NCI-H1417 (cell line): ENCODE measurements at places on chromosomes 1 and 21.
A peak's percentile ranks its signal among the peaks of the same experiment; 100 is the strongest.

DNA sequence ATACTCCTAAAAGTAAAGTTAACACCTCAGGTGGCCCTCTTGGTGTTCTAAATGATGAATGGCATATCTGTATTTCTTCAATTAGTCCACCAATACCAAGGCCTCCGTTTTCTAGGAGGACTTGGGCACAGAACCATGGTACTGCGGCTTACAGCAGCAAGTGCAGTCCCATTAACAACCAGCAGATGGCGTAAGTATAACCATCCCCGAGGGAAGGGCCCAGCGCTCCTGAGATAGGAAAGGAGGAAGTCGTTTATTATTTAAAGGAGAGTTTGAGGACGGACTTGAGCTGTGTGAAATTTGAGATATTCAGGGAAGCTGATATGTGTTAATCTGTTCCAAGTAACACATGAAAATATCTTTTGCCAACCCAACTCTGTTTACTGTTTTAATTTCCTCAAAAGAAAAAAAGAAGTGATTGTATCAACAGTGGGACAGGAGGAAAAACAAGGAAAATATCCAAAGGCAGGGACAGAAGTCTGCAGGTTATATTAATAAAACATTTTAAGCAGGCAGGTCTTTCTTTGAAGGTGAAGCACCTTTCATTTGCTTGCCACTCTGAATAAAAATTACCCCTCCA, 37.7 kb upstream of the KCNJ15 start:
- peak; percentile 54 for DNase-seq

DNA sequence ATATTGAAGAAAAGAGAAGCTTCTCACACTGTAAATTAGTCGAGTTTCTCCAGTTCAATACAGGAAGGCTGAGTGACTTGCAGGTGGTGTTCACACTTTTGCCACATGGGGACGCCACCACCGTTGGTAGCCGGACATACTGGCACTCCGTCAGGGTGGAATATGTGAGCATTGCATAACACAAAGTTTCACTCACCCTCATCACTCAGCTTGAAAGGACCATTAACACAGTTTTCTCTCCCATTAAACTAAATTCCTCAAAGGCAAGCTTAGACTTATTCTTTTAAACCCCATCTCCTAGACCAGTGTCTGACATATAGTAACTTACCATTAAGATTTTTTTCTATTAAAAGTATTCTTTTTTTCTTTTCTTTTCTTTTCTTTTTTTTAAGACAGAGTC, 105.3 kb upstream of the SERBP1 start:
- DNase-seq = peak; percentile 2

GRCh38 chr1:27004471-27005165, 8.0 kb downstream of the TENT5B start:
- DNase-seq = peak; percentile 42

DNA sequence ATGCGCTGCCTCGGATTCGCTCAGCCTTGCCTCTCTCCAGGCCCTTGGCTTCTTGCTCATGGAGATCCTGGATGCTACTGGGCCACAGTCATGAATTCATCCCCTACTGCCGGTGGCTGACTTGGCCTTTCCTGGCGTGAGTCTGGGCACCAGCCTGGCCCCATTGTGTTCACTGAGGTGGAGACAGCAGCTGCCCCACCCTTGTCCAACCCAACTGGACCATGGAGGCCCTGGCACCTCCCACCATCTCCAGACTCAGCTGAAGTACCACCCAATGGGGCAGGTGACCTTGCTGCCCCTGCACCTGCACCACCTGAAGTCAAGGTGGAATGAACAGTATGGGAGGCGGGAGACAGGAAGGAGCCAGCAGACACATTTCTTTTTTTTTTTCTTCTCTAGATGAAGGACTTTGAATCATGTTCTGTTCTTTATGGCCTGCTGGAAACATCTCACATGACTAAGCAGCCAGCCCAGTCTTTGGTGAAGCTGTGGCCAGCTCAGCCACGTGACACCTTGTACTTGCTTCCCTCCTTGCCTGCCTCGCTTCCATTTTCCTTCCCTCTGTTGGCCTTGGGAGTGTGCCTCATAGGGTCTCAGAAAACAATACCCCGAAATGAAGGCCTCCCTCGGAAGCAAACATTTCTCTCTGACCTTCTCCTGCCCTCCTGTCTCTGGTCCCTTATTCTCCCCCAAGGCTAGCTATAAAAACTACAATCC, 3.8 kb upstream of the SLC30A2 start:
- DNase-seq = no peak

- DNase-seq = no peak
Observed at GRCh38 chr1:914891-915280, 8.8 kb upstream of the SAMD11 start.

GRCh38 chr21:32378956-32379355, 13.9 kb downstream of the URB1 start:
- no peak for DNase-seq

- no peak for DNase-seq
Observed at GRCh38 chr1:70675737-70676156, 264.7 kb downstream of the CTH start.

DNA sequence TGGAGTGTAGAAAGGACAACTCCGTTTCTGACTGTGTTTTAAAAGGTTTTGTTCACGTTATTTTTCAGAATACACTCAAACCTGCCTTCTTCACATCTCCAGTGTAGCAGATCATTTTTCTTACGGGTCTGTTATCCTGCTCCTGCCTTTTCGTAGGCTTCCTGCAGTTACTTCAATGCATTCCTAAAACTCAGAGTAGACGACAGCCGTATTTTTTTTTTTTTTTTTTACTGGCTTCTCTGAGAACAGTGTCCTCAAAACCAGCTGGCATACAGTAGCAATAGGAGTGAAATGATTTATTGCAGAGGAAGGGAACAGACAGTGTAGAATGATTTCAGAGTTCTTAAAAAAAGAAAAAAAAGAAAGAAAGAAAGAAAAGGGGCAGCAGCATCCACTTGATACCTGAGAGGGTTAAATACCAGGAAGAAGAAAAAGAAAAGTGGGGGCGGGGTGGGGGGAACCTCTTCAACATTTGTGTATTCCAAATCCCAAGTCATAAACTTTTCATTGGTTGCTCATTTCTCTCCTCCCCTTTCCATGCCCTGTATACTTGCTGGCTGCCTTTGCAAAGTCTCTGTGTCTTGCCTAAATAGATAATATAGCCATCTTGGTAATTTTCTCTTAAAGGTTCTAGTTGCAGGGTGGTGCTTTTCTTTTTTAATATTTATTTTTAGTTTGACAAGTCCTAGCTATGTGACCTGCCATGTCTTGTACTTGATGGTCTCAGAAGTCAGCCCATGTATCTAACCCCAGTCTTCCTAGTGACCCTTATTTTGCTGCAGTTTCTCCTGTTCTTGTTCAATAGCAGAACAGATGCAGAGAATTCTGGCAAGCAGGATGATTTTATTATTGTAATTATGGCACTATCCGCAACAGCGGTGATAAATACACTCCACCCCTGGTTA, 2.8 kb downstream of the TGFB2 start:
- peak; percentile 85 for DNase-seq

- peak; percentile 24 for DNase-seq
Observed at GRCh38 chr1:8816264-8816663, 1.2 kb downstream of the RERE start.

- peak; percentile 19 for DNase-seq
Observed at GRCh38 chr21:46664316-46664995, 29.0 kb downstream of the PRMT2 start.

- DNase-seq = no peak
Observed at GRCh38 chr1:54263601-54264226, 63.7 kb downstream of the MRPL37 start.

DNA sequence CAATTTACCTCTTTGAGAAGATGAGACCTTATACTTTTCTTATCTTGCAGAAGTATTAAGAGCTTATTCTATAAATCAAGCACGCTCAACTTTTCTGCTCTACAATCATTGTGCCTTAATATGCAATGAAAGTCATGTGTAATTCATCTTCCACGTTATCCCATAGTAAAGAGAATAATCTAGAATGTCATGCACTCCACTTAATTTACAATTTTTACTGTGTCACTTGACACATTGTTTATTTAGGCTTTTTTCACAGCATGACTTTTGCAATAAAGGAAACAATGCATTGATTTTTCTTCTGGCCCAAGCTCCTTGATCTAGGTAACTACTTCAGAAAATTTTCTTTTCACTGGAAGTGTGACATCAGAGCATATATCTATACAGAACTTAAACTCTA, 290.9 kb downstream of the HHIPL2 start:
- DNase-seq = peak; percentile 63

GRCh38 chr1:46569116-46569515, 17.7 kb upstream of the KNCN start:
- no peak for DNase-seq
